ENCODE measurements at places on chromosomes 5 and 9.
A peak's percentile ranks its signal among the peaks of the same experiment; 100 is the strongest.

DNA sequence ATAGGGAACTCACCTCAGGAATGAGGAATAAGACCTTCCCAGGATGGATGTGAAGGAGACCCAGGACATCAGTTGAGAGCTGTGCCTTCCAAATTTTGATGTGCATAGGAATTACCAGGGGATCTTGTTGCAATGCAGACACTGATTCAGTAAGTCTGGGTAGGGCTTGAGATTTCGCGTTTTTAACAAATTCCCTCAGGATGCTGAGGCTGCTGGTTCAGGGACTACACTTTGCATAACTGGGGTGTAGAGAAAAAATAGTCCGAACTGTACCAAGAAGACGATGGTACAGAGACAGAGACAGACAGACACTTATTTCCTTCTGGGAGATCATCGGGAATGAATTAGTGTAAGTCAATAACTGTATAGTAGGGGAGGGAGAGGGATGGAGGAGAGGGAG is 82.3 kb upstream of the FREM1 start:
- DNase-seq = no peak

DNA sequence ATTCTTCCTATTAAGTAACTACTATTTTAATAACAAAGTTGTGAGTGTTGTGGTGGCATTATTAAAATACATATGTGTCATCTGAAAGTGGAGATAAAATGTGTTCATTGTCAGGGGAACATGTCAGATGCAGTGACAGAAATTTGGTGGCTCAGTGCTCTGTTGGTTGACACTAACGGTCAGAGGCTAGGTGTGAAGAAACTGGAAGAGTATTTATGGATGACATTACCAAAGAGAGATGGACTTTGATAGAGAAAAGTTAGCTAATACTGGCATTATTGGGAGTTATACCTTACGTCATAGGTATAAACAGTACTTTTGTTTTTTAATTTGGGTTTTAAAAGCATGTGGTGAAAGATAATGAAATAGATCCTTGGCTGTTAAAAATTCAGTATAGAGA is 33.7 kb downstream of the PAM start:
- no peak for DNase-seq

GRCh38 chr9:92949266-92949982 is 2.1 kb downstream of the FGD3 start:
- no peak for DNase-seq

- DNase-seq = no peak
Observed at GRCh38 chr5:34866989-34867471, 28.1 kb downstream of the TTC23L start.

GRCh38 chr5:35058374-35058788 is 10.6 kb upstream of the AGXT2 start:
- DNase-seq = no peak

DNA sequence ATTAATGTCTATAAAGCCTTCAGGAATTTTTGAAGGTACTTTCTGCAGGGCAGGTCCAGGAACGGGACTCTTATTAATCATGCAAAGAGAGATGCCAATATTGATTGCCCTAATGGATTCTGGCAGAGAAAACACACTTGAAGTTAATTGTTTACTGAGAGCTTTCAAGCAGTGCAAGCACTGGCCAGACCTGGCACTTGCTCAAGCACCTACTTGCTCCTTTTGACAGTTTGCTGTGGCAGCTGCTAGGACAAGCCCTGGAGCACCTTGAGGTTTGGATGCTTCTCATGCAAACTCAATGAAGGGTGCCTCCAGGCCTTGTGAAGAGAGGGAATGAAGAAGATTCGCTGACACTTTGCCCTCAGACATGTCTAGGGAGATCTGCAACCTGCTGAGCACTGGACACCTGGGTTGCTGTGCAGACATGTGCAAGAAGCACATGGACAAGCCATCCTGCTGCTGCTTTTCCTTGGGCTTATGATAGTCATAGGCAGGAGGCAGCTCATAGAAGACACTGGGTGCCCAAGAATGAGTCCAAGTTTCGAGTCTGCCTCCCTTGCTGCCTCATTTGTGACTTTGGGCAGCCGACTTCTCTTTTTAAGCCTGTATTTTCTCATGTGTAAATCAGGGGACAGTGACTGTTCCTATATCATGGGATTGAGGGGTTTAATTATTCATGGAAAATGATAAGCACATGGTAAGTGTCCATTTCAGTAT is 88.8 kb upstream of the EQTN start:
- no peak for DNase-seq

DNA sequence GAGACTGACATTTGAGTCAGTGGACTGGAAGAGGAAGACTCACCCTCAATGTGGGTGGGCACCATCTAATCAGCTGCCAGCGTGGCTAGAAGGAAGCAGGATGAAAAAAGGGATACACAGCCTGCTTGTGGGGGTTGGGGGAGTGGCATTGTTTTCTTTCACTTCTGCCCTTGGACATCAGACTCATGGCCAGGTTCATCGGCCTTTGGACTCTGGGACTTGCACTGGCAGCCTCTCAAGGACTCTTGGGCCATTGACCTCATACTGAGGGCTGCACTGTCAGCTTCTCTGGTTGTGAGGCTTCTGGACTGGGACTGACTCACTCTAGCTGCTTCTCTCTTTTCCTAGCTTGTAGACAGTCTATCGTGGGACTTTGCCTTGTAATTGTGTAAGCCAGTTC is 374.9 kb downstream of the TLE1 start:
- no peak for DNase-seq

DNA sequence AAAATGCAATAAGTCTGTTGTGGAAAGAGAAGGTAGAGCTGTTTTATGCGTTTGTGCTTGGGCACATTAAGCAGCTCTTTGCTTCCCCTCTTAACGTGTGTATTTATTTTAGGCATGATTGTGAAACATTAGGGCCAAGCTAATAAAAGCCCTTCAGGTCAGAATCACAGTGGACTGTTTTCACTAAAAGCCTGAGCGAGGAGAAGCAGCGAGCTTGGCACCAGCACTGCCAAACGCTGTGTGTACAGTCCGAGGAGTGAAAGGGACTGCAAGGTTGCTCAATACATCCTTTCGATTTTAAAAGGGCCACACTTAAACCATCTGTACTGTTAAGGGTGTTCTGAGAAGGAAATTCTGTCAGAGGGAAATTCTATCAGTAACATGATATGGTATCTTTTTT is 107.2 kb upstream of the CKMT2 start:
- DNase-seq = no peak

- DNase-seq = peak; percentile 61
Observed at GRCh38 chr9:125650271-125650737, 56.7 kb downstream of the MAPKAP1 start.

DNA sequence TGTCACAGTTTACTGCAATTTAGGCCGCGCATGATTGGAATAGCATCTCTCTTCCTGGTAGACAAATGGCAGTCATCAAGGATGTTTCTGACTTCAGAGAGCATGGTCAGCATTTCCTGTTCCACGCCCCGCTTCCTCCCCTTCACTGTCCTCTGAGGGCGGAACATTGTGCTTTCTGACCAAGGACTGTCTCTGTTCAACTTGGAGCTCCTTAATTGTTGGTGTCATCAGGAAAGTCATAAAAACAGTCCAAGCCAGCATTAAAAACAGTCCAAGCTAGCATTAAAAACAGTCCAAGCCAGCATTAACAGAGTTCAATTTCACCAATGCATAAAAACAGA is 301.3 kb upstream of the IRX4 start:
- DNase-seq = no peak

- peak; percentile 28 for DNase-seq
Observed at GRCh38 chr5:172443441-172444109, 10.8 kb downstream of the SH3PXD2B start.

DNA sequence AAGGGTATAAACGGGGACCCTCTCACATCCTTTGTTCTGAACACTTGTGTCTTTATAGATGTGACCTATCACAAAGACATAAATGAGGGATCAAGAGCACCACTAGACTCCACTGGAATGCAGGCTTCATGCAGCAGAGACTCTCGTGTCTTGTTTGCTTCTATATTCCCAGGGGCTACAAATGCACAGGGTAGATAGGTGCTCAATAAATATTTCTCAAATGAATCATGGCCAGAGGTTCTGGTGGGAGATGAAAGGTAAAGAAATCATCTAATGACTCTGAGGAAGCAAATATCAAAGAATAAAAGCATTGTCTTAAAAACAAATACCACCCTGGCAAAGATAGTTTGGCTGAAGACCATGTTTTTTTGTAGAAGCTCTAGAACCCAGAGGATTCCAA is 6.6 kb downstream of the SLC36A3 start:
- DNase-seq = no peak

- no peak for DNase-seq
Observed at GRCh38 chr9:33263131-33264002, 1.1 kb downstream of the BAG1 start.

DNA sequence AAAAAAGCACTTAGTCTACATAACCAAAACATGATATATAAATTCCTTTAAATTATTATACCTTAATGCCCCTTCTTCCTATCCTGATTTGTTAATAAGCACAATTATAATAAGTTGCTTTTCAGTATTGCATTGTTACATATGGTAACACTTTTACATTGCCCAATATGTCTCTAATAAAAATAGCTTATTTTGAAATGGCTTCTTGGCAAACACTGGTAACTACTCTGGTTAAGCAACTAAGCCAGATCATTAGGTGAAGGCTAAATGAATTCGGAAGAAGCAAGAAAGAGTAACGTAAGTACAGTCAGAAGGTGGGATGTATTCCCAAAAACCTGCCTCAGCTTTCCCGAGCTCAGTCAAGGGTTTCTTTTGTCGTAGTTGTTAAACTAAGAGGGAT is 85.3 kb downstream of the TTC39B start:
- DNase-seq = no peak

GRCh38 chr5:53779541-53779981 is 219.1 kb downstream of the NDUFS4 start:
- no peak for DNase-seq

GRCh38 chr9:2116073-2116472 is 100.9 kb downstream of the SMARCA2 start:
- DNase-seq = no peak

DNA sequence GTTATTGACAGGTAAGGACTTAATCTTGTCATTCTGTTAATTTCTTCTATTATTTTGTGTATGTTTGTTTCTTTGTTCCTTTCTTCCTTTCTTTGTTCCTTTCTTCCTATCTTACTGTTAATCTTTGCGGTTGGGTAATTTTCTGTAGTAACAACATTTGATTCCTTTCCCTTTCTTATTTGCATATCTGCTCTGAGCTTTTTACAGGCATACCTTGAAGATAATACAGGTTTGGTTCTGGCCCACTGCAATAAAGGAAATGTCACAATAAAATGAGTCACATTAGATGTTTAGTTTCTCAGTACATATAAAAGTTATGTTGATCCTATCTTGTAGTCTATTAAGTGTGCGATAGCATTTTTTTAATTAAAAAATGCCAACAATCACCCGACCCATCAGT is 440.7 kb downstream of the NFIB start:
- DNase-seq = no peak

DNA sequence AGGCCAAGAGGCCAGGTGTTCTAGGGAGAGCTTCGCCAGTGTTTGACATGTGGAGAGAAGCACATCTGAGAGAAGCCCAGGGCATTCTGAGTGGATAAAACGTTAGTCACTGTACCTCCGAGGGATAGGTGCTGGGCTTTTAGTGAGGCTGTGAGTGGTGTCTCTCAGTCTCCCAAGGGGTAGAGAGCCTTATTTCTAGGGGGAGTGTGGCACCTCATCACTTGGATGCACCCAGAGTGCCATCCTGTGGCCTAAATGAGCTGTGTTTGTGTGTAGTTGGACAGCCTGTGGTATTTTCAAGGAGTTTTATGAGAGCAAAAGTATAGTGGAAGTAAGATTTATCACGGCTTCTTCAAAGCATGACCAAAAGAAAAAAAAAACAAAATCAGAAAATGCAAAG is 1046.9 kb upstream of the WWC1 start:
- DNase-seq = no peak

GRCh38 chr5:123527190-123527589 is 15.2 kb downstream of the CSNK1G3 start:
- DNase-seq = no peak

DNA sequence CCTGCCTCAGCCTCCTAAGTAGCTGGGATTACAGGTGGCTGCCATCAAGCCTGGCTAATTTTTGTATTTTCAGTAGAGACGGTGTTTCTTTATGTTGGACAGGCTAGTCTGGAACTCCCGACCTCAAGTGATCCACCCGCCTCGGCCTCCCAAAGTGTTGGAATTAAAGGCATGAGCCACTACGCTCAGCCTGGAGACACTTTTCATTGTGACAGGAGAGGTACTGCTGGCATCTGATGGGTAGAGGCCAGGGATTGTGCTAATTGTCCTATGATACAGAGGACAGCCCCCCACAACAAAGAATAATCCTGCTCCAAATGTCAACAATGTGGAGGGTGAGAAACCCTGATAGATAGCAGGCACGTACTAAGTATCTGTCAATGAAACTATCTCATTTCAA is 91.3 kb upstream of the SLC25A48 start:
- DNase-seq = no peak

- DNase-seq = no peak
Observed at GRCh38 chr5:112059579-112060135, 302.7 kb upstream of the NREP start.

DNA sequence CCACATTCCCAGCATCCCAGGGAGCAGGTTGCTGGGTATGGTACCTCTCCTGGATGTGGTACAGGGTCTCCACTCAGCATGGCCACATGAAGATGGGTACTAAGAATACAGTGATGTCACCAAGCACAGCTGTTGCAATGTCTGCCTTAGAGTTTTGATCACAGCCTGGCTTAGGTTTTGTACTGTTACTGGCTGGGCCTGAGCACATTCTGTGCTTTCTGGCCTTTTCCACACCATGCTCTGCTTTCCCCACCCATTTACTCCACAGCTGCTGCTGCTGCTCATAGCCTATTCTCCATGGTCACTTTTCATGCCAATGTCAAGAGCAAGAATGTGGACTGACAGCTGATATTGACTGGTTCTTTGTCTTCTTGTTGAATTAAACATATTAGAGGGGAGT is 481.9 kb downstream of the ARHGEF28 start:
- DNase-seq = no peak

- DNase-seq = no peak
Observed at GRCh38 chr5:84014966-84015365, 294.3 kb upstream of the HAPLN1 start.

DNA sequence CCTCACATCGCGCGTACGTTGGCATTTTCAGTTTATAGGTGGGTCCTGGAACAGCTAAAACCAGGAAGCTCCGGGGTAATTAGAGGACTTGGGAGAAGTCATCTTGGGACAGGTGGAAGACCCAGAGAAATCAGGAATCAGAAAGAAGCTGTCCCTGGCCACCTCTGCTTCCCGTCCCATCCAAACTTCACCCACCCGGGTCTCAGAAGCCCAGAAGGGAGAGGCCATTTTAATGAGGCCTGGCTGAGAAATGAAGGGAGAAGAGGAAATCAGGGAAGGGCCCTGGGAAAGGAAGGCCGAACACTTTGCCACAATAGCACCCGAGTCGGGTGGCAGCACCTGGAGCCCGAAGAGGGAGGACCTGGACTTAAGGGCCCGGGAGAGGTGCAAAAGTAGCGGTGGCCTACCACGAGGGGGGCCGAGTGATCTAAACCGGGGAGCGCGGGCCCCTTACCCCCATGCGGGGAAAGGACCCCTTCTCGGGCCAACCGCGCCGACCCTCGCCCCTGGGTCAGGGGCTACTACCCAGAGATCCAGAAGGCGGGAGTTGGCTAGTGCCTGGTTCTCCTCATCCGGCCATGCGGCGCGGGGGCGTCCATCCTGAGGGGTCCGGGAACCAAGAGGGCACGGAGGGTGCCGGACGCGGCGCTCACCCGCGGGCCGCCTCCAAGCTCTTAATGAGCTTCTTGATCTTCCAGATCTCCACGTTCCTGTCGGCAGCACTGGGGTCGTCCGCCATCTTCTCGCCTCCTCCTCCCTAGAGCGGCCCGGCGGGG is 668 bp downstream of the ETF1 start:
- no peak for DNase-seq
